ENCODE measurements at places on chromosomes 16 and 17. TPM values are rescaled to one million over a fixed set of nuclear protein-coding genes. Genes with fewer than 3 reads are reported as not detected.

KRTAP2-1 gene
- total RNA-seq = not detected

NSRP1 gene
- total RNA-seq = 27.5 TPM

GP1BA gene
- not detected for total RNA-seq

KRTAP16-1 gene
- not detected for total RNA-seq

ITGB3 gene
- total RNA-seq = 5.4 TPM

THAP11 gene
- total RNA-seq = 42.9 TPM

TBC1D3C gene
- total RNA-seq = 0.06 TPM

ALOX15B gene
- total RNA-seq = not detected

CLEC19A gene
- total RNA-seq = 0.17 TPM

NOB1 gene
- total RNA-seq = 117 TPM

EPX gene
- not detected for total RNA-seq

TSNAXIP1 gene
- total RNA-seq = 0.33 TPM

KIF2B gene
- total RNA-seq = not detected

NPW gene
- 1.2 TPM for total RNA-seq

C16orf46 gene
- total RNA-seq = 0.85 TPM

TNS4 gene
- total RNA-seq = 91.4 TPM

ZG16 gene
- not detected for total RNA-seq

All from A549 treated with DMSO at 1 μM for 4 hours (cell line).